ENCODE measurements at places on chromosomes 2 and 18.
A peak's percentile ranks its signal among the peaks of the same experiment; 100 is the strongest.

GRCh38 chr2:103469800-103470199, 708.0 kb downstream of the TMEM182 start:
- no peak for DNase-seq

- no peak for DNase-seq
These were observed 21.2 kb upstream of the ASXL2 start for GRCh38 chr2:25899404-25899970.

DNA sequence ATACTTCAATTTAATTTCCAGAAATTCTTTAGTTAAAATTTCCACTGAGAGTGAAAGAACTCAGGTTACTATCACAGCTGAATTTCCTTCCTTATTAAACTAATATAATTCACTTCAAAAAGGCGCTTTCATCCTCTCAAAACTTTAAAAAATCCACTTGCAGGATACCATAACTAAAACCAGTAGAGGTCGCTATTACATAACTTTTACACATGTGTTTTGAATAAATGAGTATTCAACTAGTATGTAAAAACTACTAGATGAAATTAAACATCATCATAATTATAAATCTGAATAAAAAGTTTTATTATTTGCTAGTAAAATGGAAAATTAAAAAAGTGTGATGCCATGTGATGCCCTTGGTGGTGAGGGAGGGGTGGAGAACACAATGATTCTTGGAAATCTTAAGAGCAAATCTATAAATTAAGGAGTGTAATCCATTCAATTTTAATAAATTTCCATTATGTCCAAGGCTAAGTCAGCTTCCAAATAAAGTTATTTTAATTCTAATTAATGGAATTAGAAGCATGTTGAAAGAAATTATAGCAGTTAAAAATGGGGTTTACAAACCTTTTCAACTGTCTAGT, 61.4 kb downstream of the SOS1 start:
- peak; percentile 38 for DNase-seq

DNA sequence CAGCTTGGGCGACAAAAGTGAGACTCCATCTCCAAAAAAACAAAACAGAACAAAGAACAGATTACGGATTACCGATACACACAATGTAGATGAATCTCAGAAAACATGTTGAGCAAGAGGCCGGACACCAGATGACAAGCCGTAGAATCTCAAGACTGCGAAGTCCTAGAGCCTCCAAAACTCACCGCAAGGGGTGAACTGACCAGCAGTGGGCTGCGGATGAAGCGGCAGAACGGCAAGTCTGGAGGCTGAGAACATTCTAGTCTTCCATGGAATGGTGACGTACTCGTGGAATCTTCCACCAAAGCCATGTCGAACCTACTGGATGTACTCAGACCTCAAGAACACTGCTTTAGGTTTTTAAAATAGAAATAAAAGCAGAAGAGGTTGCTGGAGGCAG, 198.8 kb downstream of the NDUFA10 start:
- DNase-seq: no peak

DNA sequence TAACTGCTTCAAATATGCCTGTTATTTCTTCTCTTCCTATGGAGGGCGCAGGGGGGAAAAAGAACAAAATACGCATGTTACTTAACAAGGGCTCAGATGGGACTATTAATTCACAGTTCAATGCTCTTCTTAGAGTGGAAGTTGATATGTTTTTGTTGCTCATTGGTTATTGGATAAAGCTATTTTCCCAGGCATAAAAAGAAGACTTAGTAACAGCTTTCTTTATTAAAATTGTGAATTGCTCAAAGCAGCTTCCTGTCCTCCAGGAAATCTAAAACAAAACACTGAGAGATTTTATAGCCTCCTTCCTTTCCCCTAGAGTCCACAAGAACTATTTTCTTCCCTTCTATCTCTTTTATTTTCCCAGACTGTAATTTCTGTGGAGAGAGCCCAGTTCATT, 180.8 kb downstream of the SH3BP4 start:
- no peak for DNase-seq

DNA sequence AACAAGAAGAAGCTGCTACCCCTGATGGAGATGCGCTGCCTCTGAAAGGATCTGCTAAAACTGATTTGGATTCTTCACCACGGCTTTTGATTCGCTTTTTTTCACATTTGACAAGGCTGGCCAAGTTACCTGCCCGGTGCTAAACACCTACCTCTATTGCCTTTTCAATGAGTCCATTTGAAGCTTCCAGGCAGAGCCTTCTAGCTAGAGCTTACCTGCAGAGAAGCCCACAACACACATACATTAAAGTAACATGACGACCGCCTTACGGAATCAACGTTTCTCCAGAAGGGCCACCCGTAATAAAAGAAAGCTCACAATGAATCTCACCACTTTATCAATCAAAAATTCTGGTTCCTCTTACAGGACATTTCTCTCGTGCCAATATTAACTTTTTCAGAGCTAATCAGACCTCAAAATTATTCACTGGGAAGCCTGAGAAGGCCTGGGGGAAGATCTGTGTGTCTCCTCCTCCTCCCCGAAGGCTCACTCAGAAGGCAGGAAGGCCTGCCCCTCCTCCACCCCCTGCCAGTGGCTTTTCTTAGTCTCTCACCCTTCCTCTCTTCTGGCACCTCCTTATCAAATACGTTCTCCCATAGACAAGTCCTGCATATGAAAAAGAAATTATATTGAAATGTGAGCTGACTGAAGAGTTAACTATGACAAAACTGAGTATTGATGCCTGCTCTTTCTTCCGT, 171.0 kb downstream of the DNER start:
- no peak for DNase-seq

DNA sequence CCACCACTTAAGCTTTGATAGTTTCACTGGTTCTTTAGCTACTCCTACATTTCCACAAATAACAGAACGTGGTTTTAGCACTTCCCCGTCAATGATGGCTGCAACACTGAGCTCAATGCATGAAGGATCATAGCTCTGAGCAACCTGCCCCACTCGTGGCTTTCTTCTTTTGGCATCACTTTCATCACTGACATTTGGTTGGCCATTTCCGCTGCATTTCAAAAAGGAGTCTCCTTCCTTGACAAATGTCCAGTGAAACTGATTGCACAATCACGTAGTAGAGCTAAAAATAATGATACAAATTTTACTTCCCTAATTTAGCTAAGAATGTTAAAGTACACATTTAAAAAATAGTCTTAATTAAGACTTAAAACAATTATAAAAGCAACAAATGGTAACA, 205.2 kb upstream of the HDAC4 start:
- no peak for DNase-seq

DNA sequence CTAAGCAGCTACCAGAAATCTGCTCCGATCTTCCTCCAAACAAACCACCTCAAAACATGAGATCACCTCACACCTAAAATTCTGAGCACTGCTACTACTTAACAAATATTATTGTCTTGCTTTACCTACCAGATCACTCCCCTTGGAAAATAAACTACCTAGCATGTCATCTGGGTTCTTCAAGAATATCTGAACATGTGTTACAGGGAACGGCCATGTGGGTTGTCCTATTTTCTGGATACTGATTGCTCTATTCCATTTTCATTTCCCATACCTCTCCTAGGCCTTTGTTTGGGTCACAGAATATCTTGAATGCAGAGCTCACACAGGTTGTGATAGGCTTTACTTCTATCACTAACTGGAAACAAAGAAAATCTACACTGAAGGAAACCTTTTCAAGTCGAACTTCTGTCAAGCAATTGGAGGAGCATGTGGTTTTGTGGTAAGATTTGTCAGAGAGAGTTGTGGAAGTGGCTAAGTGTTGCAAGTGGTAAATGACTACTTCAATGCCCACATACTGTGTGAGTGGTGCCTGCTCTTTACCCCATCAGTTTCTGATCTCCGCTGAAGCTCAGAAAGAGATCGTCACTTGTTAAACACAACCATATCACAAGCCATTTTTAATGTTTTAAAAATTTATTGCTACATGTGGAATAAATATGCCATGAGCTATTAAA, 739.1 kb upstream of the ZEB2 start:
- no peak for DNase-seq

GRCh38 chr2:204258890-204259289, 286.4 kb upstream of the PARD3B start:
- DNase-seq: no peak

DNA sequence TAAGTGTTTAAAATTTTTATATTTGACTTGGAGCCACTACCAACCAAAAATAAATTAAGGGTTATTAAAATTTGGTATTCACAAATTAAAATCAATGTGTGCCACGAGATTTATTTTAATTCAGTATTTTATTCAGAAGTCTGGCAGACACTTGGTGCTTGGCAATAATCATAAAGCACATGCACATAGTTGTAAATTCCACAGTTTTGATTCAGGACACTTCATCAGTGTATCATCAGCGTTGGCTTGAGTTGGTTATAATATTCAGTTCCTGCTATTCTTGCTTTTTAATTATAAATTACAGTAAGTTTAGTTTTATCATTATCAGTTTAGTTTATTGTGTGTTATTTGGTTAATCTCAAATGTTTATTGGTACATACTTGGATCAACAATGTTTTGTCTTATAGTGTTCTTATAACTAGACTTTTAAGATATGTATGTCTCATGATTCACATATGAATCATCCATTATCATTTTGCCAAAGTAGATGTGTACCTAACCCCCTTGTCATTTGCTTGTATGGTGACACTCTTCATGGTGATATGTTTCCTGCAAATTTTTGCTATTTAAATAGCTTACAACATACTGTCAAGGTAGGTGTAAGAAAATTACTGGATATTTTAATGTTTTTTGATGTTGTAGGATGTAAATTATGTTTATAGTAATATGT, 237.9 kb downstream of the BABAM2 start:
- no peak for DNase-seq

DNA sequence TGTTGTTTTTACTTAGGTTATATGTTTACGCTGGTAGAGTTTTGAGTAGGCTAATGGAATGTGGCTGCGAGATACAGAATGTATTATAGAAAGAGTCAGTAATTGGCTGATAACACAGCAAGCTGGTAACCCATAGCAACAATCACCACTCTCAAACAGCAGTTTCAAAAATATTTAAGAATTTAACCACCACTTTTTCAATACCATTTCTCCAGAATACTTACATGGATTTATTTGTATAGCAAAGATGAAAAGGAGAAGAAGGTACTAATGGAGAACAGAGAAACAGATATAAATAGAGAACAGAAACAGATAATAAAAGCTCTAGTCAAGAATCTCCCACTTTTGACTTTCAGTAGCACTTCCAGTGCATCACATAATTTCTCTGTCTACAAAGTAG, 188.3 kb upstream of the SLC39A10 start:
- no peak for DNase-seq

- DNase-seq: peak; percentile 90
These were observed at the start of gene MBOAT2 for GRCh38 chr2:9003616-9004337. TSS of gene MBOAT2 (minus strand) at chr2:9003684. CDS start at chr2:9003614, 70 bp downstream.

DNA sequence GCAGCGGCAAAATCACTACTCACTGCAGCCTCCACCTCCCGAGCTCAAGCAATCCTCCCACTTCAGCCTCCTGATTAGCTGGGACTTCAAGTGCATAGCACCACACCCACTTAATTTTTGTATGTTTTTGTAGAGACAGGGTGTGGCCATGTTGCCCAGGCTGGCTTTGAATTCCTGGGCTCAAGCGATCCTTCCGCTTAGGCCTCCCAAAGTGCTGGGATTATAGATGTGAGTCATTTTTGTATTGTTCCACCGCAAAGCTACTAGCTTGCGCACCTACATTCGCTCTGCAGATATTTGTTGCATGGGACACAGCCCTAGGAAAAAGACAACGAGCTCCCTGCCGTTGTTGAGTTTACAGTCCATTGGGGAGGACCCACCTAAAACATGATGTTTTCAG, 173.5 kb upstream of the AGAP1 start:
- DNase-seq: no peak

- no peak for DNase-seq
These were observed 42.8 kb upstream of the FANCL start for GRCh38 chr2:58283931-58284330.

- DNase-seq: no peak
These were observed 255.7 kb upstream of the THUMPD2 start for GRCh38 chr2:40034801-40035200.

DNA sequence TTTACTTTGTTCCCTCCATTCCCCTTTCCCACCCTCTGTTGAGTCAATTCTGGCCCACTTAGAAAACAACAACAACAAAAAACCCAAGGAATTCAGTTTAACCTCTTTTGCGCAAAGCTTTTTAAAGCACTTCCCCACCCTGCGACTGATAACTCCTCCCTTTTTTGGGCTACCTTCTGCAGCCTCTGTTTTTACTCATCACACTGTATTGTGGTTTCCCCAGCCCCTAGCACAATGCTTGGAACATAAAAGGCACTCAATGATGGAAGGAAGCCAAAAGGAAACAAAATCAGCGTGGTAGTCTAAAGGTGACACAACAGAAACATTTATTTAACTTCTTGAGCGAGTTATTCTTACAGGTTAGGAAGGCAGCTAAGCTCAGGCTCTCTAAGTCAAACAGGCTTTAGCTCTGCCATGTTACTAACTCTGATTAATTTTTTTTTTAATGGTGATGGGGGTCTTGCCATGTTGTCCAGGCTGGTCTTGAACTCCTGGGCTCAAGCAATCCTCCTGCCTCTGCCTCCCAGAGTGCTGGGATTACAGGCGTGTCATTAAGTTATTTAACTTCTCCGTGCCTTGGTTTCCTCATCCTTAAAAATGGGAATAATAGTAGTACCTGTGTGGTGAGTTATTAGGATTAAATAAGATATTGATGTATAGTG, 1.3 kb downstream of the CEP68 start:
- no peak for DNase-seq

DNA sequence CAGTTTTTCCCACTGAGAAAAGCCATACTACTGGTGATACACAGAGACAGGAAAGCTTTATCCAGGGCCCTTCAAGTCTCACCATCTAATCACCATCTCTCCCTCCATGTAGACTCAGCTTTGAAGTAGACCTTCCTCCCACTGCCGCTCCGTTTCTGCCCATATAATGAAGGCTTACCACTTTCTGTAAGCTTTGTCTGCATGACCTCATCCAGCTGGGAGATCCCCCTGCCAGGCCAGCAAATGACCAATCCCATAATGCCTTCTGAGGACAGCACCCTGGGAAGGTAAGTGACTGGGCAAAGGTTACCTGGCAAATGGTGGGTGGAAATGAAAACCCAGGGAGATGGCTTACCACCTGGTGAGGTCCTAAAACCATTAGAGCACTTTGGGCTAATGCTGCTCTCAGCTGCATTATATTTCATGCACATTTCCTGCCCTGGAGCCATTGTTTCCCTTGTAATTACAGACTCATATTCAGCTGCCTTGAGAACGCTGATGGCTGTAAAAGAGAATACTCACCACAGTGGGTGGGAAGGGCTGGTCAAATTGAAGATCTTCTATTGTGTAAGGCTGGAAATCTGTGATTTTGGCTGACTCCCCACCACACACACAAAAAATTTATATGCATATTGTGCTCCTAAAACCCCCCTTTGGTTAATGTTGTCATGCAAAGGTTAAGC, 350.7 kb upstream of the SYT4 start:
- no peak for DNase-seq

All from left kidney (tissue), 8 donors.